ENCODE measurements at places on chromosomes 2 and 18.

DNA sequence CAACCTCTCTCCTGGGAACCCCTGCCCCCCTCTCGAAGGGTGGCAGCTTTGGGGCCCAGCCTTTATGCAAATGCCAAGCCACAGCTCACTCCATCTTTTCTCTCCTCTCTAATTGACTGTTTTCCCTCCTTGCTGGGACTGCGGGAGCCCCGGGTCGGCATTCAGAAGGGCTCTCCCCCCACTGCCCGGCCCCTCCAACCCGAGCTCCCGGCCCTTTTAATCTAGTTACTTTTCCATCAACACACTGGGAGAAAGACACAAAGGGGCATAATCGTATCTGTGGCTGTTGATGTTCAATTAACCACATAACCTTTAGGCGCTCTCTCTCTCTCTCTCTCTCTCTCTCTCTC, 95.4 kb downstream of the INHBB start:
- no peak for DNase-seq

GRCh38 chr2:2272841-2273240, 58.2 kb downstream of the MYT1L start:
- DNase-seq, result no peak

- DNase-seq, result no peak
These were observed 37.8 kb upstream of the EFEMP1 start for GRCh38 chr2:55961318-55961911.

- DNase-seq, result no peak
These were observed 42.8 kb upstream of the SMAD7 start for GRCh38 chr18:48993586-48993985.

- DNase-seq, result no peak
These were observed 175.1 kb downstream of the ANKRD30B start for GRCh38 chr18:14922965-14923565.

DNA sequence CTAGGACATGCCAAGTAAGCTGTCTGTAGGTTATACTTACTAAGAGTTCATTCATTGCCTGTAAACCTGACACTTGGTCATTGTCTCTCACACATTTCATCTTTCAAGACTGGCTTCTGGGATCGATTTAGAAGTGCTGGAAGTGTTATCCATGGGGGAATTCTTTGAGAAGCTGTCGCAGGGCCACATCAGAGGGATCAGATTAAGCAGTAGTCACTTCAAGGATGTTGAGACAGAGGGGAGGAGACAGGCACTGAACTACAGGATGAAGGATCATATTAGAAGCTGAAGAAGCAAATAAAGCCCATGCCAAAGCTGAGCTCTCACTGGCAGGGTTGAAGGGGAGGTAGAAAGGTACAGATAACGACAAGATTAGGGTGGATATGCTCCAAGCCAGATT, 49.0 kb downstream of the CDK15 start:
- DNase-seq, result no peak

DNA sequence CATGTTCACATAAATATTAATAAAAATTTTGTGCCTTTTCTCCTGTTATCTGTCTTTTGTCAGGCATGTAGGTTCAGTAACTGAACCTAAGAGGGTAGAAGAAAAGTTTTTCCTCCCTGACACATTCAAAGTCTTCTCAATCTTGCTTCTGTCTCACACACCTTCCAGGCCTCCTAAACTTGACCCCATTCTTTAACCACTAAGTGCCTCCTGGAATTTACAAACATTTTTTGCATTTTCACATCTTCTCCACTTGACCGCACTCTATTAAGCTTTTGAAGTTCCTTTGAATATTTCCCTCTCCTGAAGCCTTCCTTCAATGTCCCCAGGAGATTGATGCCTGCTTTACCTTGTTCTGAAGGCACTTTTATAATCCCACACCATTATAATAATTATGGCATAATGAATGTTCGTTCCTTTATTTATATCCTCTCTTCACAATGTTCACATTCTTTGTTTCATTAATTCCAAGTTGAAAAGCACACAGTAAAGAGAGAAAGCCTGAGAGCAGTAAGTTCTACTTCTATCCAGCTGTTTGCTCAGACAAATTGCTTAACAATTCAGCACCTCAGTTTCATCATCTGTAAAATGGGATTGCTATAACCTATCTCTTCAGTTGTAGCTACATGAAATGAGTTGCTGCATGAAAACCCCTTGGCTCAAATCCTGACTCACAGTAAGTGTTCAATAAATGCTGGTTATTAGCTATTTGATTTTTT, 184.8 kb upstream of the KLHL29 start:
- DNase-seq, result no peak

DNA sequence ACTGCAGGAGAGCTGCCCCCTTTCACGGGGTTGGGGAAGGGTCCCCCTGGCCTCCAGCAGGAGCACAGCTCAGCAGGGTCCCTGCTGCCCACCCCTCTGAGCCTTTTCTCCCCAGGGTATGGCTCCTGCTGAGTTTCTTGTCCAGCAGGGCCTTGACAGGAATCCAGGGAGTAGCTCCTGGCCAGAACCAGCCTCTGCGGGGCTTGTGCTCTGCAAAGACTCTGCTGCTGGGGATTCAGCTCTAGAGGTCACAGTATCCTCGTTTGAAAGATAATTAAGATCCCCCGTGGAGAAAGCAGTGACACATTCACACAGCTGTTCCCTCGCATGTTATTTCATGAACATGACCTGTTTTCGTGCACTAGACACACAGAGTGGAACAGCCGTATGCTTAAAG, 21.2 kb downstream of the FOSL2 start:
- DNase-seq, result no peak

DNA sequence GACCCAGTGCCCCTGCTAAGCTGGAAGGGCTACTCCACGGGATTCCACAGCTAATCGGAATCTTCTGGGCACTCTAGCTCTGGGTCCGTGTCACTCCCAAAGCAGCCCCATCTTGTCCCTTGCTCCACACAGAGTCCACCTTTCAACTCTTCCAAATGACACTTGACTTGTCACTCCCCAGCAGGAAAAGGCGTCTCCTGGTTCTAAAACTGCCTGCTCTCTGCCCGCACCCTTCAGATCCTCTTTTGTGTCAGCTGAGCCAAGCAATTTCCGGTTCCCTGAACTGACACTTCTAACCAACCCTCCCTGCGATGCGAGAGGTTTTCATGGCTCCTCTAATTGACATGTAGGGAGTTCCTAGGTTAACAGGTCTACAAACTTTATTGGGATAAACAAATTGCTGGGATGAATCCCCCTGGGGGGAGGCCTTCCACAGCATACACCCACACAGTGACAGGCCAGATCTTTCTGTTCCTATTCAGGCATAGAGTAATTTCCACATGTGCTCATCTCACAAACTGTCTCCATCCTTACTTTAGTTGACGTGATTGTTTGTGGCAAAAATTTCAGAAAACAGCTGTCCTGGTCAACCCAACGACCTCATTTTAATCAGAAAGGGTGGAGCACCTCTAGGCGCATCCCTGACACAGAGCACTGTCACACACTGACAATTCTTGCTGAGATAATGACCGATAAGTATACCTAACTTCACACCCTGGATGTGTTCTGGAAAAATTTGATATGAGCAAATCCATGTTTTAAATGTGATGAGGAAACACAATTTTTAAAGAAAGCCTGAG, 104.9 kb downstream of the RBMS1 start:
- peak; percentile 28 for DNase-seq

- DNase-seq, result no peak
These were observed 105.5 kb downstream of the GRB14 start for GRCh38 chr2:164515734-164516133.

DNA sequence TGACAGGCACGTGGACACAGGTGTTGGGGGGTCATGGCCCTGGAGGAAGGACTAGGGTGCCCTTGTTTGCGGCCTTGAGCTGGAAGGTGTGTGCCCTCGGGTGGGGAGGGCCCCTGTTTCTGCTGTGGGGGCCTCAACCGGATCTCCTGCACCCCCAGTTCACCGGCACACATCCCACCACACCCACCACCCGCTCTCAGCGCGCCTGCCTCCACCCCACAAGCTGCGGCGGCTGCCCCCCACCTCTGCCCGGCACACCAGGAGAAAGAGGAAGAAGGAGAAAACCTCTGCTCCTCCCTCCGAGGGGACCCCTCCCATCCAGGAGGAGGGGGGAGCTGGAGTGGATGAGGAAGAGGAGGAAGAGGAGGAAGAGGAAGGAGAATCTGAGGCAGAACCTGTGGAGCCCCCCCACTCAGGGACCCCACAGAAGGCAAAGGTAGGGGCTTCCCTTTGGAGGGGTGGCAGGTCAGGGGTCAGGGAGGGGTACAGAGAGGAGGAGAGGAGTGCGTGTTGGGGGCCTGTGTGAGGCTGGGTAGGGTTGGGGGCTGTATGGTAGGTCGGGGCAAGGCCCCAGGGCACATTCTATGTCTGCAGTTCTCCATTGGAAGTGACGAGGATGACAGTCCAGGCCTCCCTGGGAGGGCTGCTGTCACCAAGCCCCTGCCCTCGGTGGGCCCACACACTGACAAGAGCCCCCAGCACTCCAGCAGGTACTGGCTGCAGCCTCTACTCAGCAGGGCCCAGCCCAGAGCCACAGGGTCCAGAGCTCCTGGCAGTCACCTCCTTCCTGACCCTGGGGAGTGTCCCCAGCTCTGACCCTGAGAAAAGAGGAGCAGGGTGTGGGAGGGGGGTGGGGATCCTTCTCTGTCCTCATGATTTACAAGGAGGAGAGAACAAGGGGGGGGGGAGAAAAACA, 1.8 kb downstream of the SLC4A3 start:
- no peak for DNase-seq

DNA sequence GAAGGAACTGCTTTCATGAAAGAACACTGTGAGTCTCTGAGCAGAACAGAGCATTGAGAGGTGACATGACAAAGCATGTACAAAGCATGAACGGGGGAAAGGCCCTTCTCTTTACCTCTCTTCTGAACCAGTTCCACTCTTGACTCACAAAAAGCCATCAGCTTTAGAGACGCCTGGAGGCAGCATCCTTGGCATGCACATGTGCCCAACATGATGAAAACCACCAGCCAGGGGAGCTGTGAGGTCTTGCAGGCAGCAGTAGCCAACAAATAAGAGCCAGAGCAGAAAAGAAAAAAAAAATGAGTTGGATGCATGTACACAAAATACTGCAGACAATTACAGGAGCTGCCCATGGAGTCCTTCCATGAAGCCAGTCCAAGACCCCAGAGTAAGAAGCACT, 95.5 kb upstream of the AGAP1 start:
- no peak for DNase-seq

DNA sequence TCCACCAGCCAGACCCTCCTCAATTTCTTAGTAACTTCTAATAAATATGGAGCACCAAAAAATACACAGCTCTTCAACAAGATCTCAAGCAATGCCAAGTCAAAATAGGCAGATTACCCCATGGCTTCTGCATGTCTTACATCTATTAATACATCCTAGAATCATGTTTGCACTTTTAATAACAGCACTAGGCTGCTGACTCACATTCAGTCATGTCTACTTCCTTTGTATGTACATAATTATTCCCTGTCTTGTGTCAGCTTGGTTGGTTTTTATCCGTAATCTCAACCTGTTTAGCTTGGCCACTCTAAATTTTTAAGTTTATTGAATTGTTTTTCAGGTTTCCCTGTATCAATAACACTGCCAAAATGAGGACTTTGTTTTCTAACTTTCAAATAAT, 420.1 kb upstream of the ACVR2A start:
- DNase-seq, result no peak

All from activated T-helper 2 cell treated with anti-CD3 and anti-CD28 coated beads, Interferon-gamma antibody, Interleukin-2, Interleukin-4, amounts not matched to agents 10 μg/mL and 5 μg/mL and 100 μg/mL, durations not matched to agents 14 hours and 24 hours and 36 hours (primary cell).